HS-27A (cell line): ENCODE measurements at places on chromosomes 6 and 20.
A peak's percentile ranks its signal among the peaks of the same experiment; 100 is the strongest.

- DNase-seq = no peak
Measured at GRCh38 chr20:59583428-59584277, 20.7 kb upstream of the PHACTR3 start.

- DNase-seq = no peak
Measured at GRCh38 chr20:42255821-42256220, 637.6 kb upstream of the CHD6 start.

DNA sequence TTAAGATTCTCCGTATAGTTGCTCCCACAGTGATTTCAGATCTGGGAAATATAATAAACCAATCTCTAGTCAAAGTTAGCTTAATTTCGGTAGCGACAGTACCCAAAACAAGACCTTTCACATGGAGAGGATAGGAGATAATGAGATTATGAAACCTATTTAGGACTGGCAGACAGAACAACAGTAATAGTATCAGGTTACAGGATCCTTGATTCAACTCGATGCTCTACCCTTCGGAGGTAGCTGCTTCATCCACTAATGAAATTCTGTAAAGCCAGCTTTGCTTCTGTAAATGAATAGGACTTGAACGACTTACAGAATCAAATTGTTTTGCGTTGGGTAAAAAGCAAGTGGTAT lies 534 bp upstream of the AKIRIN2 start:
- DNase-seq = no peak

- DNase-seq = no peak
Measured at GRCh38 chr20:39822667-39823066, 860.5 kb downstream of the DHX35 start.

GRCh38 chr6:73521351-73521985 lies 636 bp upstream of the EEF1A1 start:
- DNase-seq = peak; percentile 92

- DNase-seq = no peak
Measured at GRCh38 chr20:62819494-62820174, 2.8 kb downstream of the COL9A3 start.

DNA sequence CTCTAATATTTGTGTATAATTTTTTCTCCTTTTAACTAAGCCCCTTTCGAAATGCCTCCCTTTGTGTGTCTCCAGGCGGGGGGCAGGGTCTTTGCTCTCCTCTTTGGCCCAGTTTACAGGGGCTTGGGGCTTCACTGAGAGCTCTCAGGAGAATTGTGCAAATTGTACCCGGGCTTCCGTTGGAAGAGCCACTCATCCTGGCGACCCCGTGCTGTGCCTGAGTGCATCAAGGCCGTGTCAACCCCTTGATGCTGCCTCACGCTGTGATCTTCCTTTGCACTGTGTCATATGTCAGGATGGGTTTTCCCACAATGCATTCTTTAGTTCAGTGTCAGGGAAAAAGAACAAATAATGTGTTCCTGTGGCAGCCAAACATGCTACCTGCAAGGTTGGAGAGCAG lies 118.0 kb upstream of the POU3F2 start:
- no peak for DNase-seq

GRCh38 chr20:57137676-57138075 lies 128.8 kb downstream of the BMP7 start:
- no peak for DNase-seq

- no peak for DNase-seq
Measured at GRCh38 chr6:69732640-69733039, 64.2 kb downstream of the LMBRD1 start.

DNA sequence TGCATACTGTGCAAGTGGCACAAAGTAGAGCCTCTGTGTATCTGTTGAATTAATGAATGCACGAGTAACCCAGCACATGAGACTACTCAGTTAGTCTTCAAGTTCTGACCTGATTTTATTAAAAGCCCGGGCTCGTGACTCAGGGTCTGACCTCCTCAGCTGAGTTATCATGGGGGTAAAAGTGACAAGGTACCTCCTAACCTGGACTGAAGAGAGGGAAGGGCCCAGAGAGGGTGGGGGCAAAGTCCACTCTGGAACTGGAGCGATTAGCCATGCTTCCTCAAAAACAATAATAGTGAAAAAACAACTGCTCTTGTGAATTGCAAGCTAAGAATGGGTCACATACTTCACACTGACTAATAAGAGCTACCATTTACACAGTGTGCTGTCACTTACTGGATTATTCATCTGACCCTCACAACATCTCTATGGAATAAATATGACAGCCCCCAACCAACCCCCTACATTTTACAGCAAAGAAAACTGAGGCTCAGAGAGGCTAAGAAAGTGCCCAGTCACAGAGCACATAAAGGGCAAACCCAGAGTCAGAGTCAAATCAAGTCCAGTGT lies 26.7 kb downstream of the TRERF1 start:
- no peak for DNase-seq

DNA sequence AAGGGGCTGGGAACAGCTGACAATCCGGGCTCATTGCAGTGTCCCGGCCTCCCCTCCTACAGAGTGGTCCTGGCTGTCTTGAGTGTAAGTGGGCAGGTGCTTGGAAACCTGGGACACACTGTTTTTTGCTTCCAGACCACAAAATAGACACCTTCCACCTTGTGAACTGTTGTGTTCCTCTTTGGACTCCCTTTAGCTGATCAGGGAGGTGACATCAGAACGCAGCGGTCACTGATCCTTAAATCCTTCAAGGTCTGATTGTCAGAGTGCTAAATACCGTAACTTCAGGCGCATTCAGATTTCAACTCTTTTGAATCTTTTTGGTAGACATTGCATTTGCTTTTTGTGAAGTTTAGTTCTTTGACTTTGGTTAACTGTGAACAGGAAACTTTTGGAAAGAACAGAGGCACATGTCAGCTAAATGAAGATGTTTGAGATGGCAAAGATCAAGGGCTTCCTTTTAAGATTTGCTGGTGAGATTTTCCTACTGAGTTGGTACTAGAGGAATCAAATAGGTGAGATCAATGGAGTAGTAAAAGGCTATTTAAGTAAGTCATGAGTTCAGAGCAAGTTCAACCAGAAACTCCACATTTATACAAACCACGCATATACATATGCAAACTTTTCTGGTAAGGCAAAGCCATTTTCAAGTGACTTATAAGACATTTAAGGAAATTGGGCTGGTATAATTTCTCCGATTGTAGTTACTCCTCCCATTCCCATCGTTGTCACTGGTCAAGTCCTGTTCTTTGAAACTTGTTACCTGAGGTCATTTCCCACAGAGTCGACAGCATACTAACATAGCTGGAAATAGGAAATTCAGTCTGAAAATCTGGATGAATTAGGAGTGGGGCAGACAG lies 6.3 kb downstream of the PPP1R3G start:
- no peak for DNase-seq

GRCh38 chr20:22560817-22561216 lies 23.6 kb downstream of the FOXA2 start:
- DNase-seq = no peak

DNA sequence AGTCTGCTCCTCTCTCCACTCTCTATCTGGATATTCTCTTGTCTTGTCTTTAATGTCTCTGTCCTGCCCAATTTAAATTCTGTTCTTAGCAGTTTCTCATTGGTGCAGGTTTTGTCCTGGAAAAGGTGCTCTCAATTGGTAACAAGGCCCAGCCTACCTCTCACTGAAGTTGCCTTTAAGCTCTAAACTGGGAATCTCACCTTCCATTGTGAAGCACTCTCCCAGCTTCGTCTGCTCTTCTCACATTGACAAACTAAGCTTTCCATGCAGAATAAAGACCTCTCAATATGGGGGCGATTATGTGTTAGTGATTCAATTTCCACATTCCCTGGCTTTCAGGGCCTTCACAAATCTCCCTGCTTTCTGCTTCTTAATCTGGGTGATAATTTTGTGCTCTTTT lies 1712.2 kb downstream of the GRIK2 start:
- DNase-seq = no peak

DNA sequence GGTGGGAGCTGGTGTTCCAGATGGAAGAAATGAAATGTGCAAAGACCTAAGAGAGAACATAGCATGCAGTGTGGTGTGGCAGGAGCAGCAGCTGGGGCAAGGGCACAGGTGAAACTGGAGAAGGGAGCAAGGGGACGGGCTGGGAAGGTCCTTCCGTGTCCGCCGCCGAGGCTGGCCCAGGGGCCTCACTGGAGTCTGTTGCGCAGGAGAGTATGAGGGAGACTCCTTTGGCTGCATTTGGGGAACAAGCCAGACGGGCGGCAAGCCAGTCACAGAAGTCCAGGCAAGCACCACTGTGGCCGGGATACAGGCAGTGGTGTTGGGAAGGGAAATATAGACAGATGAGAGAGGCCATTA lies 77.7 kb downstream of the GJA10 start:
- no peak for DNase-seq

GRCh38 chr6:7813704-7814103 lies 87.8 kb downstream of the BMP6 start:
- no peak for DNase-seq

- DNase-seq = no peak
Measured at GRCh38 chr20:10553326-10553984, 118.3 kb downstream of the SLX4IP start.

GRCh38 chr6:162887981-162888689 lies 160.4 kb downstream of the PACRG start:
- DNase-seq = no peak

GRCh38 chr6:37980222-37980595 lies 160.7 kb downstream of the ZFAND3 start:
- DNase-seq = no peak

DNA sequence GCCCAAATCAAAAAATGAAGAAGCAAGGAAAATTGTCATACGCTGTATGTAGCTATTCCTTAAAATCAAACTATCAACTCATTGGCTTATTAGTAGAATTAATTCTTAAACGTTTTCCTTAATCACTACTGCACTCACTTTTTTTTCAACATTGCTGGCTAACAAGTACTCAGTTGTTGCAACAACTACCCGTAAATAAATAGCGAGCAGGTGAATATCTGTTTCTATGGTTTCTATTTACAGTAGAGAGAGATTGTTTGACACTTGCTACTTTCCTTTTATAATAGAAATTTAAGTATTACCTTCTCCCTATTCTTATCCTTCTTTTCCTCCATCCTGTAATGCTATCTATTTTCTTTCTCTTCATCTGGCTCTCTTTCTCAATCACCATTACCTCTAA lies 25.1 kb downstream of the FRK start:
- DNase-seq = no peak

- DNase-seq = no peak
Measured at GRCh38 chr20:22475662-22476061, 108.7 kb downstream of the FOXA2 start.

- peak; percentile 14 for DNase-seq
Measured at GRCh38 chr6:84763003-84763885, 1.2 kb downstream of the TBX18 start.

DNA sequence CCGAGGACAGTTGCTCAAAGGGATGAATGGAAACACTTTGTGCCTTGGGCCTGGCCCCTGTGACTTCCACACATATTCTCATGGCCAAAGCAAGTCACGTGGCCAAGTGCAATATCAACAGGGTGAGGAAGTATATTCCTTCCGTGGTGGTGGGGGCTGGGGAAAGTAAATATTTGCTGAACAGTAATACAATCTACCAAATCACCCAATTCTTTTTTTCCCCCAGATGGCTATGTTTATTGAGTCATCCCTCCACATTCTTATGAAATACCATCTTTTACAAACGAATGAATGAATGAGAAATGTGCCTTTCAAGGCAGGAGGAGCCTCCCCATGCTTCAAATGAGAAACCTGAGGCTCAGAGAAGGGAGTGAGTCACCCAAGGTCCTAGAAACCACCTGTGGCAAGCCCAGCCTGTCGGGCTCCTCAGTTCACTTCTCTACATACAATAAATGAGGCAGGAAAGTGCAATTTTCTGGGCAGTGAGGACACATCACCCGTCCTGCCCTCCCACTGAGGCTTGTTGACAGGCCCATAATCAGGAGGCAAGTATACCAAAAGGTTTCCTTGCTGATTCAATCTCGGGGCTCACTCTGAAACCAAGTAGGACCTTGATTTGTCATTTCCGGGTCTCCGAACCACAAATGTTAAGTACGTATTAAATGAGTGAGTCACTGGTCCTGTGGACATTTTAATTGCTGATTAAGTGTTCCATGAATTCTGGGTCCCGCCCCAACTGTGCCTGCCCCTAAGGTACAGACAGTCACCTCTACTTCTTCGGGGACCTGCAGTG lies 25.3 kb upstream of the TOP1 start:
- DNase-seq = peak; percentile 99
